ENCODE measurements at places on chromosomes 3 and 15.

DNA sequence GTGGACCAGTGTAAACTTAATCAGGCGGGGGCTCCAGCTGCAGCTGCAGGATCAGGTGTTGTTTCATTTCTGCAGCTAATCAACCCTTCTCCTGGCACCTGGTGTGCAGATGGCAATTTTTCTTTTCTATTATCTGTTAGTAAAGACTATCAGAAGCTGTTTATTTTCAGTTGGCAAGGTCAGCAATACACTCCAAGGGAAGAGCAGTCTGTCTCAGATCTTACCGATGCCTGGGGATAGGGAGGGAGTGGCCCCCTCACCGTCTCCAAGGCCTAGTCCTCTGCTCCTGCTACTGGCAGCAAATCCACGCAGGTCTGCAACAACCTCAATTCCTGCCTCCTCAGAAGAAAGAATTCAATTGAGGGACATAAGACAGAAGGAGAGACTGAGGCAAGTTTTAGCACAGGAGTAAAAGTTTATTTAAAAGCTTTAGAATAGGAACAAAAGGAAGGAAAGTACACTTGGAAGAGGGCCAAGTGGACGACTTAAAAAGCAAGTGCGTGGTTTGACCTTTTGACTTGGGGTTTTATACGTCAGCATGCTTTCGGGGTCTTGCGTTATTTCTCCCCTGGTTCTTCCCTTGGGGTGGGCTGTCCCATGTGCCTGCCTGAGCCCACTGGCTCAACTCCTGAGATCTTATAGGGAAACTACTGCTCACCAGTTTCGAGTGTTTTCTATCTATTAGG is 9.2 kb downstream of the CCRL2 start:
- DNase-seq = no peak

- no peak for DNase-seq
These were observed 17.7 kb downstream of the RBP1 start for GRCh38 chr3:139521816-139522215.

DNA sequence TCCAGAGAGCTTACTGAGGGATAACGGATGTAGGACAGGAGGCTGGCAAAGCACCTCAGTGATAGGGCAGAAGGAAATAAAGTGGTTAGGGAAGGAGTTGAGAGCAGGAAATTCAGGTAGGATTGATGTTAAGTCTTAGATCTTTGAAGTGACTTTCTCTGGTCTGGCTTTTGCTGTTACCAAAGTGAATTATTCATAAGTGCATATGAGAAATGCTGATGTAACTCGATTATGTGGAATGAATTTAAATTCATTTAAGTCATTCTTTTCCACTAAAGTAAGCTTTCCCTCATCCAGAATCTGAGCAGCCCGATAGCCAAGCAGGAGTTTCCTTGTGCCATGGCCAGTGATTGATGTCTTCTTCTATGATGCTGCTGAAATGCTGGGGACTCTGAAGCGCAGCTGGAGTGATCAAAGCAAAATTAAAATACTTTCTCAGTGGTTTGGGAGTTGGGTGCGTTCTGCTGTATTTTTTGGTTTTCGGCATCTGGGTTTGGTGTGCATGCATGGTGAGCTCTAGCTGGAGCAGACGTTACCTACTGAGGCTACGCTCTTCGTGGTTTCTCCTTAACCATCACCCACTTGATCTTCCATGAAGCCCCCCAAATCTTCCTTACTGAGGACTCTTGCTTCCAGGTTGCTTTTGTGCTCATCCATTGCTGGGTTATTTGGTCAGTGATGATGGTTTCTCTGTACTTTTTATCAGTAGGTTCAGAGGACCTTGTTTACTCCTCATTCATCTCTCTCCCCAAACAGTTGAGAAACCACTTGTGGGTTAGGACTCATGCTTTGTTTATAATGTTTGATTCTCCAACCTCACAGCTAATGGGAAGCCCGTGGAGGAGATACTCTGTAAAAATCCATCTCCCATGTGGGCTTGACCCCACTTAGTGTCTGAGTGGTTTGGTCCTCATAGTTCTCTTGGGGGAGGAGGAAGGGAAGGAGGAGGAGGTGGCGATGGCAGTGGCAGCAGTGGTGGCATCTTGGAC is 72.5 kb downstream of the IGF1R start:
- DNase-seq = no peak

GRCh38 chr15:52140646-52141045 is 28.1 kb upstream of the BCL2L10 start:
- DNase-seq = no peak

- DNase-seq = no peak
These were observed 83.9 kb upstream of the PROK2 start for GRCh38 chr3:71868876-71869275.

DNA sequence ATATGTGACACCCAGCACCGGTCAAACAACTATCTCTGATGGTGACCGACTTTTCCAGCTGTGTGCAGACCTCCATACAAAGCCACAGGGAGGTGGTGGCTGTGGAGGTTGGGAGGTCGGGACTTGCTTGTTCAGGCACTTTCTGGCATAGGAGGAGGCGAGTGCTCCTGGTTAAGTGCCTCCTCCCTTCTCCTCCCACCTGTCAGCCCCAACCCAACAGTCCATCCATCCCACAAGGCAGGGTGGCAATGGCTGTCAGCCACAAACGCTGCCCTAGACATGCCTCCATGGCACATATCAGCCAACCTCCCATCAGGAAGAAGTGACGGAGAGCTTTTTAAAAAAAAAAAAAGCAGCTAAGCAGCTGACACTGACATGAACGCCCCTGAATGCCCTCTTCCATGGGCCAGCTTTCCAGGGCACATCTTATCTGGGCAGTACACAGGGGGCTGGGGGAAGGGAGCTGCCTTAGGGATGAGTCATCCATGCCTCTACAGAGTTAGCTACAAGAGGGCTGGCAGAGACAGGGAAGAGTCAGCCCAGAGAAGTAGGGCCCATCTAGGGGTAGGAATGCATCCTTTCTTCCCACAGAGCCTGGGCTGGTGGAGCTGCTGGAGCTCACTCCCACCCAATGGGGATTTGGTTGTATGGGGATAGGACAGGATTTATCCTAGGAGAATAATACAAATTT is 41.2 kb downstream of the CCDC12 start:
- DNase-seq = peak; percentile 81

DNA sequence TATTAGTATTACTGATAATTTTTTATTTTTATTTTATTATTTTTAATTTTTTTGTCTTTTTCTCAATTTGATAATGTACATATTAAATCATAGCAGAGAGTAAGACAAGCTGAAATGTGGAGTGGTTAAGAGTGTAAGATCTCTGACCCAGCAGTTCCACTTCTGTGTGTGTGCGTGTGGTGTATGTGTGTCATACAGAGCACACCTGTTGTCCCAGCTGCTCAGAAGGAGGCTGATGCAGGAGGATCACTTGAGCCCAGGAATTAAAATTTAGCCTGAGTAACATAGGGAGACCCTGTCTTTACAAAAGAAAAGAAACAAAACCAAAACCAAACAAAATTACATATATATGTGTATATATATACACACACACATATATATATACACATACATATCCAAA is 1.4 kb upstream of the CIDEC start:
- DNase-seq = no peak

- DNase-seq = no peak
These were observed 47.7 kb downstream of the MGLL start for GRCh38 chr3:127774647-127775046.

DNA sequence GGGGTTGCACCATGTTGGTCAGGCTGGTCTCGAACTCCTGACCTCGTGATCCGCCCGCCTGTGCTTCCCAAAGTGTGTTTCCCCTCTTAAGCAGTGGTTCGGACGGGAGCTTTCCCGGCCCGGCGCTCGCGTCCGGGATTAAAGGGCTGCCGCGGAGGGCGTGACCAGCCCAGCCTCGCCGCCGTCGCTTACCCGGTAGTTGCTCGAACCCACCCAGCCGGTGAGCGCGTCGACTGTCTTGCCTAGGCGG is 513 bp downstream of the CLASP2 start:
- peak; percentile 11 for DNase-seq

DNA sequence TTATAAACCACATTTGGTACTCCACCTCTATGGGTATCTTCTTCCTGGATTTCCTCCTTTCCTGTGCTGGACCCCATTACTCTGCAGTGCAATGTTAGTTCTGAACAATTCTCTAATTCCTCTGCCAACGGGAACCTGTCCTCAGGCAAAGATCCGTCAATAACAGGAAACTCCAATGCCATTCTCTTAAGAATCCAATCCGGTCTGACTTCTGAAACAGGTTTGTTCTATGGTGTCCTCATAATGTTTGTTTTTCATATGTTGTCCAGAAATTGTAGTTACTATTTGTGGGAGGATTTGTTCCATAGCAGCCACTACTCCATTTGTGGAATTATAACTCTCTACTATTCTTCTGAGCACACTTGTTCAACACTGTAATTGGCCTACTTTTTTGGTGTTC is 112.7 kb downstream of the TBL1XR1 start:
- no peak for DNase-seq

GRCh38 chr3:163768048-163768447 is 1310.2 kb downstream of the SI start:
- DNase-seq = no peak

DNA sequence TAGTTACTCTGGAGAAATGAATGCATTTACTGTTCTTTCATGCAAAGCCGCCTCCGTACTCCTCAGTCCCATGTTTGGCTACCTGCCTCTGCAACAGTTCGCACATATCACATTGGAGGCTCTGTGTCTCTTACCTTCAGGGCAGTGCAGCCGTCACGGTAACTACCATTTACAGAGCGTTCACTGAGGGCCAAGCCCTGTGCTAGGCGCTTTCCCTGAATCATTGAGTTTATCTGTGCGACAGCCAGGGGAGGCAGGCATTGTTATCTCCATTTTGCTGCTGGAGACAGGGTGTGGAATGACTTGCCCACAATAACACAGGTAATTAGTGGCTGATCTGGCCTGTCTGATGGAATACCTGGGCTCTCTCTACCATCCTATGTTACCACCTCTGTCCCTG is 115.0 kb downstream of the THSD4 start:
- DNase-seq = no peak

GRCh38 chr15:99442252-99442897 is 123.4 kb upstream of the MEF2A start:
- DNase-seq = peak; percentile 78

DNA sequence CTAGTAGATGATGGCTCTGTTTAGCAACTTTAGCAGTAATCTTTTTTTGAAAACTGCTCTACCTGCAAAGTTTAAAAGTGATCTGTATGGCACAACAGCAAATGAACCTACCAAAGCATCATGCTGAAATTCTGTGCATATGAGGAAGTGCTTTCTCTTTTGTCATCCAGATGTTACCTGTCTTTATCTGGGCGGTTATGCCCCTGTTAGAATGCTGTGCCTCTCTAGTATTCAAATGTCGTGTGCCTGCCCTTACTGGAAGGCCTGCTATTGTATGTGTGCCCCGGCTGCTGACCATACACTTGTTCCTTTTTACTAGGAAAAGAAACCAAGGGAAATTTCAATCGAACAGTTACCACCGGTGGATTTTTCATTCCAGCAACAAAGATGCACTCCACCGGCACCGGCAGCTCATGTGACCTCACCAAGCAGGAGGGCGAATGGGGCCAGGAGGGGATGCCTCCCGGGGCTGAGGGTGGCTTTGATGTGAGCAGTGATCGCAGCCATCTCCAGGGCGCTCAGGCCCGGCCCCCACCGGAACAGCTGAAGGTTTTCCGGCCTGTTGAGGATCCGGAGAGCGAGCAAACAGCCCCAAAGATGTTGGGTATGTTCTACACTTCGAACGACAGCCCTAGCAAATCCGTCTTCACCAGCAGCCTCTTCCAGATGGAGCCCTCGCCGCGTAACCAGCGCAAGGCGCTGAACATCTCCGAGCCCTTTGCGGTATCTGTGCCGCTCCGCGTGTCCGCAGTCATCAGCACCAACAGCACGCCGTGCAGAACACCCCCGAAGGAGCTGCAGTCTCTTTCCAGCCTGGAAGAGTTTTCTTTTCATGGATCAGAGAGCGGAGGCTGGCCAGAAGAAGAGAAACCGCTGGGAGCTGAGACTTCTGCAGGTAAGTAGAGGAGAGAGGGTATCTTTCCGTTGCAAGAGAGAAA is 61.6 kb downstream of the TMEM39A start:
- DNase-seq = no peak

GRCh38 chr3:29099296-29099695 is 181.6 kb upstream of the RBMS3 start:
- no peak for DNase-seq

- DNase-seq = no peak
These were observed 220.3 kb downstream of the THSD4 start for GRCh38 chr15:71335591-71335990.

DNA sequence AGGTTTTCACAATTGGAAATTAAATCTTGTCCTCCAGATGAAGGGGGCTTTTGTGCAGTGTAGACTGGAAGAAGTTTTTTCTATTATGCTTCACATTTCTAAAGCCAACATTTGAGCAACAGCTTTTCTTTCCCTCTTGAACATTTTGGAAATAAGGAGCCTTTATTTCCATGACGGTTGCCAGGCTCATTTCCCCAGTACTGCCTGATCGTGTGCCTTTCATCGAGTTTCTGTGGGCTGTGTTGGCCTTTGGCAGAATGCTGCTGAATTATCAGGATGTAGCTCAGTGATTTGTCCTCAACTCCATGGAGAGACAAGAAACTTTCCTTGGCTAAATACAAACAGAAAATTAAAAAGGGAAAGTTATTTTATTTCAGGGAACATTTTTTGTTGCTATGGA is 314.8 kb upstream of the LRRC3B start:
- no peak for DNase-seq

- no peak for DNase-seq
These were observed 51.5 kb downstream of the GABRB3 start for GRCh38 chr15:26721232-26721967.

- no peak for DNase-seq
These were observed 97.4 kb downstream of the ST6GAL1 start for GRCh38 chr3:187027531-187028278.

- DNase-seq = no peak
These were observed 617.1 kb downstream of the SQOR start for GRCh38 chr15:46251903-46252302.

GRCh38 chr3:6862880-6863195 is 1.9 kb downstream of the GRM7 start:
- DNase-seq = no peak

GRCh38 chr3:13016083-13016720 is 57.0 kb downstream of the IQSEC1 start:
- no peak for DNase-seq

- DNase-seq = no peak
These were observed 175.6 kb upstream of the BCL6 start for GRCh38 chr3:187920913-187921312.

- DNase-seq = peak; percentile 38
These were observed 115.0 kb upstream of the ABHD17C start for GRCh38 chr15:80580106-80580505.

DNA sequence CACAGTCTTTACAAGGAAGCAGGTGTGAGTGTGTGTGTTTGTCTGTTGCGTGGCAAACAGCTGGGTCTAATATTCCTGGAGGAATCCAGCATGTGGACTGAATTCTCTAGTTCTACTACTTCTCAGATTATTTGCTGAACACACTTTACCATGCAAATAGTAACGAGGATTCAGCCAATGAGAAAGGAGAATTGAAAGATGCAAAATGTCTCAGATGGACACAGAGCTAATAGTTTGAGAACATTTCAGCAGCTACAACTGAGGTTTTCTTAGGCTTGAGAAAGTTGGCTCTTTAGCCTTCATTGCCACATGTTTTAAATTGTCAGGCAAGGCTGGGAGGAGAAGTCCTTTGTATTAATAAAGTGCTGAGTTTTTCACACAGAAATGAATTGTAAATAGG is 568.0 kb upstream of the MDFIC2 start:
- no peak for DNase-seq

- DNase-seq = no peak
These were observed 93.7 kb downstream of the DLG1 start for GRCh38 chr3:197204736-197205135.

GRCh38 chr15:29805043-29805707 is 17.1 kb downstream of the TJP1 start:
- DNase-seq = peak; percentile 68
